SIG-M5 (cell line): ENCODE measurements at places on chromosomes 2 and 18.

GRCh38 chr18:43642727-43643330 lies 365.5 kb upstream of the SYT4 start:
- DNase-seq: no peak

GRCh38 chr2:185082749-185083148 lies 484.4 kb downstream of the ZNF804A start:
- no peak for DNase-seq

DNA sequence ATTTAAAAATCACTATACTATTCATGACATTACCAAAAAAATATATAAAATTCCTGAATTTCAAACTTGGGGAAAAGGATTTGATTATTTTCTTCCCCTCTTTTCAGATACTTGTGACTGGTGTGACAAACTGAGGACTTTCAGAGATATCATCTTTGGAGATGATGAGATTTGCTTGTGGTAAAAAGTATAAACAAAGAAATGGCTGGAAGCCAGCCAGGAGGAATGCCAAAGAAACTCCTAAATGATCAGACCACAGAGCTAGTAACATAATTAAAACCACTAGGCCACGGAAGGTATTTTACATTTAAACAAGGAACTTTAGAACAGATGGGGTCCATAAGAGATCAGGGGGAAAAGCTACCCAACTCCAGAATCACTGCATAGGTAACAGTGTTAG lies 58.7 kb downstream of the PIGN start:
- no peak for DNase-seq

DNA sequence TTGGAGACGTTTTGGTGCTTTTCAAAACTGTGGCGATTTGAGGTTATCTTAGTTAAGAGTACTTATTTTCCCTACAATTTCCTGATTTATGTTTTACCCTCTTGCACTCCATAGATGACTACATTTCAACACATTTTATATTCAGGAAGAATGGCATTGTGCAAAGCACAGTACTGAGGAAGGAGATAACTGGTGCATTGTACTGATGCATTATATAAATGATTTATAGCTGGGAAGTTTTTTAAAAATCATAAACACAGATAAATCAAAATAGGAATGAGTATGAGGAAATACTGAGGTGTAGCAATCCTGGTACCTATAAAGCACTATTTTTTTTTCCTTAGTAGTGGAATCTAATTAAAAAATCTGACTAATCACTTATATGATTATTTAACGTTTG lies 5.6 kb downstream of the REL start:
- DNase-seq: no peak

- DNase-seq: no peak
Observed at GRCh38 chr2:179180242-179180641, 84.4 kb downstream of the SESTD1 start.

GRCh38 chr2:176104316-176105077 lies 2.6 kb upstream of the HOXD11 start:
- DNase-seq: no peak

DNA sequence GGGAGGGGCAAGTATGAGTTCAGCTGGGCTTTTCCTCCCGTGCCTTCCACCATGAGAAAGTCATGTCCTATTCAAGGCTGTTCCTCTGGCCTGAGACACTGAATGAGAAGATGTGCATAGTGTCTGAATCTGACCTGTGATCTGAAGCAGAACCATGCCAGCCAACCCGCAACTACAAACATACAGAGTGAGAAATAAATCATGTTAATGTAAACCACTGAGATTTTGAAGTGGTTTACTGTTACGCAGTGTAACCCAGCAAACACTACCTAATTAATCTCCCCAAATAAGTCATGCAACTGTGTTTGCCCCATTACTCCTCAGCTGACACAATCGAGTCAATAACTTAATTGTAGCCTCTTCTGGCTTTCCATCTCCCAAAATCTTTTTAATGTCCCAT lies 49.2 kb downstream of the METTL4 start:
- DNase-seq: no peak

GRCh38 chr2:37829616-37830395 lies 95.3 kb upstream of the RMDN2 start:
- DNase-seq: no peak
